ENCODE measurements at places on chromosomes 6 and 20. TPM values are rescaled to one million over a fixed set of nuclear protein-coding genes. Genes with fewer than 3 reads are reported as not detected.

IMPG1 gene
- not detected for total RNA-seq

SNHG17 gene
- 6.1 TPM for total RNA-seq

CLIC1 gene
- 832 TPM for total RNA-seq

FABP7 gene
- not detected for total RNA-seq

LRRC73 gene
- 0.79 TPM for total RNA-seq

PKIB gene
- 0.40 TPM for total RNA-seq

FAM184A gene
- 1.2 TPM for total RNA-seq

NMBR gene
- total RNA-seq: 0.12 TPM

LY6G6C gene
- total RNA-seq: not detected

C6orf58 gene
- not detected for total RNA-seq

SPATA25 gene
- 1.4 TPM for total RNA-seq

APOBEC2 gene
- total RNA-seq: not detected

HLA-DQB2 gene
- not detected for total RNA-seq

TREM1 gene
- 0.66 TPM for total RNA-seq

PPP1R11 gene
- total RNA-seq: 17.0 TPM

MOG gene
- total RNA-seq: not detected

TSBP1 gene
- total RNA-seq: not detected

ENPP3 gene
- 0.40 TPM for total RNA-seq

BMP6 gene
- total RNA-seq: 5.4 TPM

GHRH gene
- total RNA-seq: not detected

GJA10 gene
- not detected for total RNA-seq

RIPPLY2 gene
- not detected for total RNA-seq

EDN3 gene
- not detected for total RNA-seq

CCM2L gene
- total RNA-seq: 0.53 TPM

LSM14B gene
- 32.6 TPM for total RNA-seq

VSTM2L gene
- 0.53 TPM for total RNA-seq

SASH1 gene
- total RNA-seq: 93.0 TPM

OOEP gene
- not detected for total RNA-seq

MAS1 gene
- under 0.01 TPM for total RNA-seq

HLA-DRA gene
- total RNA-seq: not detected

LY6G6F gene
- total RNA-seq: not detected

KCNK5 gene
- 0.06 TPM for total RNA-seq

MYT1 gene
- not detected for total RNA-seq

PNPLA1 gene
- total RNA-seq: not detected

SLC17A1 gene
- total RNA-seq: not detected

HLA-DMB gene
- total RNA-seq: not detected

FNDC11 gene
- total RNA-seq: 0.12 TPM

SAMD10 gene
- 1.4 TPM for total RNA-seq

STMND1 gene
- total RNA-seq: not detected

ADGRB3 gene
- 1.4 TPM for total RNA-seq

CRISP1 gene
- total RNA-seq: not detected

HLA-DQA1 gene
- total RNA-seq: 0.40 TPM

DNMT3B gene
- total RNA-seq: 2.9 TPM

FOXP4 gene
- 1.6 TPM for total RNA-seq

TMEM200A gene
- total RNA-seq: 102 TPM

BPI gene
- total RNA-seq: 0.79 TPM

MTFR2 gene
- total RNA-seq: 3.2 TPM

RIPOR3 gene
- 0.13 TPM for total RNA-seq

Data from aortic smooth muscle cell (primary cell).